ENCODE measurements at places on chromosomes 6 and 20.

GRCh38 chr6:147438758-147439528, 69.5 kb upstream of the SAMD5 start:
- DNase-seq = no peak

- no peak for DNase-seq
Observed at GRCh38 chr6:34513646-34514045, 42.5 kb downstream of the SPDEF start.

GRCh38 chr6:117399924-117400323, 25.8 kb downstream of the ROS1 start:
- no peak for DNase-seq

GRCh38 chr6:24855395-24856245, 56.9 kb upstream of the ARMH2 start:
- DNase-seq = peak; percentile 84

DNA sequence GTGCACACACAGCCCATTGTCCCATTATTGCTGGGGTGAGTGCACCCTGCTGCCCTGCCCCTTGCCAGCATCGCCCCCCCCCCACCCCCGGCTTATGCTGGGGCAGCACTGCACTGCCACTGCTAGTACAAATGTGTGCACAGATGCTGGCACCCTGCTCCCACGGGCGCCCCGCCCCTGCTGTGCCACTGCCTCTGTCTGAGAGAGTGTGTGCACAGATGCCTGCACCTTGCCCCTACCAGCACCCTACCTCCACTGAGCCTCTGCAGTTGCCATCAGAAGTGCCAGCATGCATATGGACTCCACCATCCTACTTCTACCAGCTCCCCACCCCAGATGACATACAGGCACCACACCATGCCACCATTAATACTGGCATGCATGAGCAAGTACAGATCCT, 454.6 kb upstream of the KHDRBS2 start:
- no peak for DNase-seq

DNA sequence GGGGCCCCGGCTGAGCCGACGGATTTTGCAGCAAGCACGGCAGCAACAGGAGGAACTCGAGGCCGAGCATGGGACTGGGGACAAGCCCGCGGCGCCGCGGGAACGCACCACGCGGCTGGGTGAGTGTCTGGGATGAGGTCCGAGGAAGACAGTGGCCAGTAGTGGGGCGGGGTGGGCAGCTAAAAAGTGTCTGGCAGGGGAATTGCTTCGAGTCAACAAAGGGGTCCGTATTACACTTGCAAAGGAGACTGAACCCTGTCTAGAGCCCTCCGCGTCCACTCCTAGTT, 356 bp downstream of the BYSL start:
- no peak for DNase-seq

DNA sequence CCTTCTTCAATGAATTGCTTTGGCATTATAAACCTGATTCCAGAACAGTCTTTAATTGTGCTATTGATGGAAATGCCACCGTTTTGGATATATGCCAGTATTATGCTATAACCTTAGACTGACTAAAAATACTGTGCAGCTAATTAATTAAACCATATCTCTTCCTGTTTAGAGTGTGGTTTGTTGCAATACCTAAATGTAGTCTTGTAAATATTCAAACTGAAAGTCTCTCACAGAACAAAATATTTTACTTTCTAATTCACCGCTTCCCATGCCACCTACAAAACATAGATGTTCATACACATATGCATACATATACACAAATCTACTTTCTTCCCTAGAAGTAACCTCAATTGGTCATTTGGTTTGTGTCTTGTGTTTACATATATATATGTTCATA, 126.6 kb downstream of the SIM1 start:
- DNase-seq = no peak

DNA sequence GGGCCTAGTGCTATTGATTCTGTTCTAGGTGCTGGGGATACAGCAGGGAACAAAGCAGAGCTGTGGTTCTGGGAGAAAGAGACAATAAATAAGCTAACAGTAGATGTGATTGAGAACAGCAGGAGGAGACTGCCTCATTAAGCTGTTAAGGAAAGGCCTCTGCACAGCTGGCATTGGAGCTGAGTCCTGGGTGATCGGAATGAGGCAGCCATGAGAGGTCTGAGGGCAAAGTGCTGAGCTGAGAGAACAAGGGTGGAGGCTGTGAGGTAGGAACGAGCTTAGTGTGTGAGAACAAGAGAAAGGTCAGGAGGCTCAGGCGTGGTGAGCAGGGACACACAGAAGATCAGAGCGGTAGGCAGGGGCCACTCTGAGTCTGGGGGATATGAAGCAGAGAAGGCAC, 18.3 kb downstream of the DDX27 start:
- DNase-seq = no peak

- DNase-seq = no peak
Observed at GRCh38 chr20:56621730-56622129, 7.4 kb upstream of the TFAP2C start.

GRCh38 chr6:154683756-154684523, 49.3 kb upstream of the SCAF8 start:
- peak; percentile 43 for DNase-seq

GRCh38 chr6:43919774-43920173, 149.8 kb downstream of the VEGFA start:
- DNase-seq = no peak

DNA sequence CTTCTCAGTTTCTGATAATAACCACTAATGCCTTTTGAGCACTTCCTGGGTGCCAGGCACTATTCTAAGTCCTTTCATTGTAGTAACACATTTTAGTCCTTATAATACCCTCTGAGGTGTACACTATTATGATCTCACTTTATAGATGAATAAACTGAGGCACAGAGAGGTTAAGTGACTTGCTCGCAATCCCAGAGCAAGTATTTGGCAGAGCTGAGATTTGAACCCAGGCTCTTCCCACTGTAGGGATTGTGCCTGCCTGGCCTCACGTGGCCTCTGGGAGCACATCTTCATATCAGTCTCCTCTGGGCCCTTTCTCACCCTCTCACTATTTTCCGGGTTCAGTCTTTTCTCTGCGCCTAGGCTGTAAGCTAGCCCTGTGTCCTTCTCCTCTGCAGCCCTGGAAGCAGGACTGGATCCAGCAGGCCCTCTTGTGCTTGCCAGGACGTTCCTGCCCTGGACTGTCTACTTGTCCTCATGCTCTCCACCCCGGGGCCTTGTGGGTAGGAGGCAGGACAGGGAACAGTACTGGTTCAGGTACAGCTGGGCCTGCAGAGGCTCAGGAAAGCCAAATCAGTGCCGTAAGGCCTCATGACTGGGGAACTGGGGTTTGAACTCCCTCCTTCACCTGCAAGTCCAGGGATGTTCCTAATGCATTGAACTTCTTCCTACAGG, 139.6 kb downstream of the VEGFA start:
- DNase-seq = no peak

- DNase-seq = no peak
Observed at GRCh38 chr6:152085451-152085921, 278.0 kb downstream of the ESR1 start.

DNA sequence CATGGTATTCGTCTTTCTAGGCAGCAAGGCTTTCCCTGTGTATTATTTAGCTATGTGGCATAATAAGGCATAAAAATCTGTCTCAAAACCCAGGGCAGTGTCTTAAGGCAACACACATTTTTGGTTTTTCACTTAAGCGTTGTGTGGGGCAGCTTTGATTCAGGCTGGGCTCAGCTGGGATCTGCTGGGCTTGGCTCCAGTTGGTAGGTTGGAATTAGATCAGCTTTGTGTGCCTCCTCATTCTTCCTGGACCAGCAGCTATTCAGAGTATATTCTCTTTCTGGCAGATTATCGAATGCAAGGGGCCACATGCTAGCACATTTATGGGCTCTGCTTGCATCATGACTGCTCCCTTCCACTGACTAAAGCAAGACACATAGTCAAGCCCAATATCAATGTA, 487.9 kb downstream of the RFPL4B start:
- no peak for DNase-seq

DNA sequence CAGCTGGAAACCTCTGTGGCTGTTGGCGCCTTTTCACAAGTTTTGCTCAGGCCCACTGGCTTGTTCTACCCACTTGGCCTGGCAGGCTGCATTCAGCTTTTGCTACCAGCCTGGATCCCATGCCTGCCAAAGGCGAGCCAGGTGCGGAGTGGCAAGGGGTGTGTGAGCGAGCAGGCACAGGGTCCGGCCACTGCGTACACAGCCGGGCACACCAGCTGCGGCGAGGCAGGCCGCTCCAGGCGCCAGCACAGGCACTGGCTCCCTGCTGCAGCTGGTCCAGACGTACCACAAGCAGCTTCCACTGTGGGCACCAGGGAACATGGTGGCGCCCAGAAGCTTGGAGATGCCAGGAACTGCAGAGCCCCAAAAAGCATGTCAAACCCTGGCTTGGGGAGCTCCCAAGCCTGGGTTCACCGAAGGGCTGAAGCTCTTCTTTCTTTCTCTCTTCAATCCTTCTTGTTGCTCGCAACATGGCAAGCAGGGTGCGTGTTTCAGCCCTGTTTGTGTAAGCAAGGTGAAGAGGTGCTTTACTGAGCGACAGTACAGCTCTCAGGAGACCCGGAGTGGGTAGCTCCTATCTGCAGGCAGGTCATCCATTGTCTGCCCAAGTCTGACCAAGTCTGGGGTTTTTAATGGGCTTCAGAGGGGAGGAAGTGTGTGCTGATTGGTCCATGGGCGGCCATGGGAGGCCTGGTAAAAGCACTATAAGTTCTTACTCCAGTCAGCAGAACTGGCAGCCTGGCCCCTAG, 32.6 kb upstream of the GRM4 start:
- no peak for DNase-seq

DNA sequence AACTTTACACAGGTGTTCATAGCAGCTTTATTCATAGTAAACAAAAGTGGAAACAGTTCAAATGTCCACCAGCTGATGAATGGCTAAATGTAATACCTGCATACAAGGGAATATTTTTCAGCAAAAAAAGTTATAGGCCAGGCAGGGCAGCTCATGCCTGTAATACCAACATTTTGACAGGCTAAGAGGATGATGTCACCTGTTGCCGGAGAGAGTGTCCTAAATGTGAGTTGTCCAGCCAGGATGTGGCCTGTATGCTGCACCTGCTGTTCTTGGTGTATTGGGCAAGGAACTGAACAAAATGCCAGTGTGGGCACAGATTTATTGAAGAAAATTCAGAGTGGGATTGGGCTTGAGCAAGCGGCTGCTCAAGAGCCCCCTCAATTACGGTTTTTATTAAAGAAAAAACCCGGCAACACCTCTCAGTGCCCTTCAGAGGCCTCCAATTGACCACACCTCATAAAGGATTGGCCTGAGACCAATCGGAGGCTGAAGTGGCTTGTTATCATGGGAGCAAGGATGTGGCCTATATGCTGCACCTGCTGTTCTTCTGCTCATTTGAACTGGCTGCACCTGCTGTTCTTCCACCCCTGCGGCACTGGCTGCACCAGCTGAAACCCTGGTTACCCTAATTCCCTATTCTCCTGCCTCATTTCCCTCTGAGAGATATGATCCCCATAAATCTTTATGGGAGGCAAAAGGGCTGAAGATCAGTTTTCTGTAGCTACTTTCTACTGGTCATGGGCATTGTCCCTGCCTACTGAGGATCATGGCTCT, 164.3 kb upstream of the PROKR2 start:
- DNase-seq = no peak

DNA sequence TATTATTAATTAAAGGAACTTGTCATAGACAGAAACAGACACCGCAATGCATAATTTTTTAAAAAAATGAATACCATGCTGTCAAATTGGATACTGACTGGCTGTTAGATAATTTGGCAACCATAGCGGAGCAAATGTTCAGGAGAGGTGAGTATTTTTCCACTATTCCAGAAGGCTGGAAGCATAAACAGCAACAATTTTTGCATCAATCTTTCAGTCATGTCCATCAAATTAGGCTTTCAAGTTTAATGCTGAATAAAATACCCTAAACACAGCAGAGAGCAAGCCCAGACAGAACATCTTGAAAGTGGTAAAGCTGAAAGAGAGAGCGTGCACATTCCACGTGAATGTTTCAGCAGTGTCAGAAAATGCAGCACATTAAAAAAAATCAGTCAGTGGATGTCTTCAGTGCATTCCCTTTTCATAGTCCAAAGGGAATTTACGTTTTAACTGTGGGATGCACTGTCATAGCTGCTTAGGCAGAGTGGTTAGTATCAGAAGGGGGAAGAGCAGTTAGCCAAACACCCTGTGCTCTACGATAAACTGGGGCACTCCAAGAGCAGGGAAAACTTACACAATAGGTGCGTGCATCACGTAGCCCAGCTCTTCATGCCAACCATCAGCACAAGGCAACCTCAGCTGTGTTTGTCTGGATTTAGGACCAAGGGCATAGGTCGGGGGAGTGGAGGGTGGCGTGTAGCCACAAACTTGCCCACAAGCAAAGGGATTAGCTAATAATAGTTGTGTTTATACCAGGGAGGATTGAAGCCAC, 116.2 kb upstream of the STMND1 start:
- no peak for DNase-seq

GRCh38 chr20:4779616-4780015, 57.9 kb downstream of the PRND start:
- DNase-seq = no peak

DNA sequence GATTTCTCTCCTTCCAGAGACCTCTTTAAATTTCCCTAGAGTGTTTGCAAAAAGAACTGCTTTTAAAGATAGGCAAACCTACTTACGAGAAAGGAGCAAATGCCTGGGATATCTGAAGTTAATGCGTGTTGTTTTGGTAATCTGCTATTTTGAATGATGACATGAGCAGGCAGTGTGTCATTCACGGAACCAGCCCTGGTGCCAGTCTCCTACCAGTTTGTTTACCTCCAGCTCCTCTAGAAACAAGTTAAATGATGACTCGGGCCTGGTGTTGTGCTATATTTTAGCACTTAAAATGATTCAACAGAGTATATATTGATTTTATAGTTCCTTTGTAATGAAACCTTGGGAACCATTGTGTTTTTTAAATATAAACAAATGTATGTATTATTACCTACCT, 41.1 kb upstream of the MAP3K4 start:
- no peak for DNase-seq

GRCh38 chr6:92820601-92821000, 598.8 kb downstream of the EPHA7 start:
- no peak for DNase-seq

DNA sequence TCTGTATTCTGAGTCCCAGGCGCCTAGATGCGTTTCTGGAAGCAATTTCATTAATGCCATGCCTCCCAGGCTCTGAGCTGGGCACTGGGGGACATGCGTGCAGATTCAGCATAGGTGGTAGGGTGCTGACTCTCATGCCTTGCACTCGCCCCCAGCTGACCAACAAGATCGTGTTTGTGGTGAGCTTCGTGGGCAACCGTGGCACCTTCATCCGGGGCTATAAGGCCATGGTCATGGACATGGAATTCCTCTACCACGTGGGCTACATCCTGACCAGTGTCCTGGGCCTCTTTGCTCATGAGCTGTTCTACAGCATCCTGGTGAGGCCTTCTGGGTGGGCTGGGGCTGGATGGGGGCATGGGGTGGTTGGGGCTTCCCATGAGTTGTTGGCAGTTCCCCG, 21.6 kb downstream of the UQCC2 start:
- DNase-seq = no peak

GRCh38 chr6:6661191-6661590, 72.7 kb downstream of the LY86 start:
- DNase-seq = no peak

GRCh38 chr6:138372711-138373463, 4.8 kb upstream of the SMIM28 start:
- peak; percentile 27 for DNase-seq

Measured in activated CD4-positive, alpha-beta T cell treated with anti-CD3 and anti-CD28 coated beads, Interleukin-2, Interleukin-6, amounts not matched to agents 100 ng/mL and 50 ng/mL, durations not matched to agents 16 hours and 8 hours (primary cell).